Omental fat pad (tissue), 4 donors: ENCODE measurements at places on chromosomes 4 and X.

GRCh38 chr4:24091639-24092233 is 201.9 kb upstream of the PPARGC1A start:
- no peak for DNase-seq

DNA sequence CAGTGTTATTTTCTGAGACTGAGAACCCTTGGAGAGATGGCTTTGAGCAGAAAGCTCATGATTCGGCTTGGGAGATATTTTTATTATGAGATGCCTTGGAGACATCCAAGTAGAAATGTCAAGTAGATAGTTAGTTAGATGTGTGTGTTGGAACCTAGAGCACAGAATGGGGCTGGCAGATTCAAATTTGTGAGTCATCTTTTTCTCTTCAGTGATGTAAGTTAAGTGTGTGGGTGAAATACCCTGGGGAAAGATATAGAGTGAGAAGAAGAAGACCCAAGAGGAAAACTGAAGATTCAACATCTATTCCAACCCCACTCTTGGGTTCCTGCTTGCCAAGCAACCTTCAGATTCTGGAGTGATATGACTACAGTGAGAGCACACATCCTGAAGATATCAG is 580.8 kb upstream of the AMOT start:
- DNase-seq = no peak

DNA sequence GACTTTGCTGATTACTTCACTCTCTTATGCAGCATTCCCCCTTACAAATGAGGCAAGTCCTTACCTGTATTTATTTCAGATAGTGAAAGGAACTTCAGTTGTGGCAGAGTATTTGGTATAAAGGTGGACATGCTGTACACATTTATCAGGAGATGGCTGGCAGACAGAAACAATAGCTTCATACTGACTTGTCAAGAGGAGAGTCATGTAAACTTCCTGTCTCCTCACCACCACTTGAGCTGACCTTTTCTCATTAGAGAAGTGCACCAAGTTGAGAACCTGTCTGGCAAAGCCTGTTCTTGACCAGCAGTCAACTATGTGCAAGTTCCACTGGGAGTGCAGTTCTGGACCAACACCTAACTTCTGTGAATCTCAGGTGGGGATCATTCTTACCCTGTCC is 80.8 kb downstream of the LARP1B start:
- DNase-seq = no peak

DNA sequence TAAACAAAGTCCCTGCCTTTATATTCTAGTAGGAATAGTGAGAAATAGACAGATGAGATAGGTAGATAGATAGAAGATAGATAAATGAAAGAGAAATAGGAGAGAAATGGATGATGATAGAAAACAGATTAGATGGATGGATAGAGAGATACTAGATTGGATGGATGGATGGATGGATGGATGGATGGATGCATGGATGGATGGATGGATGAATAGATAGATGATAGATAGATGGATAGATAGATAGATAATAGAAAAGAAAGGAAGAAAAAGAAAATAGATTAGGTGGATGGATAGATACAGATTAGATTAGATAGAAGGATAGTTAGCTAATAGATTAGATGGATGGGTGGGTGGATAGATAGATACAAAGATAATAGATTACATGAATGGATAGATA is 33.2 kb upstream of the WDR17 start:
- no peak for DNase-seq

GRCh38 chrX:45783002-45783401 is 582.3 kb upstream of the DIPK2B start:
- DNase-seq = no peak

DNA sequence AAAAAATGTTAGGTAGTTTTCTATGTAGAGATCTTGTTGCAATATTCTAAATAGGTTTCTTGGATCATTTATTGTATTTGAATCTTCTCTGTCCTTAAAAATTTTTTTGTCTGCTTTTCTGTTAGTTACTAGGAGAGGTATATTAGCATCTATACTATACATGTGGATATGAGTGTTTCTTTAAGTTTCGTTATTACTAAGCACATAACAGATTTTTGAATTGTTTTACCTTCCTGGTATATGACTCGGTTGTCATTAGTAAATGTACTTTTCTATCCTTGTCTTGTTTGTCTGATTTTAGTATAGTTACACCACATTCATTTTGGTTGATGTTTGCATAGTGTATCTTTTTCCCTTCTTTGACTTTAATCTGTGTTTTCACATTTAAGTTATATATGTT is 20.2 kb downstream of the PYURF start:
- no peak for DNase-seq

GRCh38 chr4:38275331-38276100 is 315.3 kb downstream of the PTTG2 start:
- DNase-seq = no peak

DNA sequence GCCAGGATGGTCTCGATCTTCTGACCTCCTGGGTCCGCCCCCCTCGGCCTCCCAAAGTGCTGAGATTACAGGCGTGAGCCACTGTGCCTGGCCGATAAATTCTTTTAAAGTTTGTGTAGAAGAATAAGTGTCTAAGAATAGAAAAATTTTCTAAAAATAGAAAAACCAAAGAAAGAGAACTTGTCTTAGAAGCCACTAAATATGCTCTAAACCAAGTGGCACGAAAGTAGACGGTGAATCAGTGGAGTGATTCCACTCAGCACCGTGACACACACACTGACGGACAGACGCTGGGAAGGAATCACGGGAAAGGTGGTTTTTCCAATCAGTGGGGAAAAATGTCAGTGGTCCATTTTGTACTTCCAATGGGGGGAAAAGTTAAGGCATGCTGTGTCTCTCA is 72.7 kb upstream of the PSAPL1 start:
- no peak for DNase-seq

DNA sequence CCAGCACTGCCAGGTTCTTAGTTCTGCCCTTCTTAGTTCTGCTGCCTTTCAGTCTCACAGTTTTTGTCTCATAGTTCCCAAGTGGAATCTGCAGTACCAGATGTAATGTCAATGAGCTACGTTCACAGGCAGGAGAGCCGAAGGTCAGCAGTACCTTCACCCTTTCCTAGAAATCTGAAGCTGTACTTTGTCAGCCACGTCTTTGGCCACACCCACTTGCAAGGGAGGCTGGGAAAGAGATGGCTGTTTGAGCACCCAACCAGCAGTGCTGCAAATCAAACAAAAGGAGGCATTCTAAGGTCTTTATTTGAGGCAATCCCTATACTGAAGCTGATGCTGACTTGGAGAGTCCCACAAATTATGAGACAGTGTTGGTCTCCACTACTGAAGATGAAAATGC is 199.1 kb upstream of the NPY2R start:
- DNase-seq = no peak
